ENCODE measurements at places on chromosomes 1 and 21.

DNA sequence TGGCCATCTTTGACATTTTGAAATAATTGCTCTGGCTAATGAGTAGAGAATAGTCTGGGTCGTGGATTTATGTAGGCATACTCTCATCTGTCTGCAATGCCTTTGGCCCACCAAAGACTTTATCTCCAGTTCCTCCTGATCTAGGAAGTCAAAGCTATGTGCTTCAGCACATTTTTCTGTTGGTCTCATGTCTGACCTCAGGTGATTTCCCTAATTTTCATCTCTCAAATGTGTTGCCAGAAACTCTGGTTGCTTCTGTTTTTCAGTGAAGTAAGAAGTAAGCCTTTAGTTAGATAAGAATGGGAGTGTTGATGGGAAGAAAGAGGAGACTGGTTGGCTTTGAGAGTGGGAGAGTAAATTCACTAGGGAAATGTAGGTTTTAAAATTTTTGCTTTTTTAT, 66.4 kb downstream of the GPR88 start:
- no peak for DNase-seq

GRCh38 chr1:150557813-150558212, 8.6 kb downstream of the ADAMTSL4 start:
- peak; percentile 29 for DNase-seq

- no peak for DNase-seq
Measured at GRCh38 chr1:207807326-207807689, 55.5 kb downstream of the CD46 start.

GRCh38 chr21:39799178-39799577, 54.2 kb downstream of the IGSF5 start:
- DNase-seq: no peak

GRCh38 chr1:32761253-32761877, 55.8 kb downstream of the YARS1 start:
- no peak for DNase-seq

GRCh38 chr1:30887485-30888315, 20.9 kb downstream of the SDC3 start:
- no peak for DNase-seq

DNA sequence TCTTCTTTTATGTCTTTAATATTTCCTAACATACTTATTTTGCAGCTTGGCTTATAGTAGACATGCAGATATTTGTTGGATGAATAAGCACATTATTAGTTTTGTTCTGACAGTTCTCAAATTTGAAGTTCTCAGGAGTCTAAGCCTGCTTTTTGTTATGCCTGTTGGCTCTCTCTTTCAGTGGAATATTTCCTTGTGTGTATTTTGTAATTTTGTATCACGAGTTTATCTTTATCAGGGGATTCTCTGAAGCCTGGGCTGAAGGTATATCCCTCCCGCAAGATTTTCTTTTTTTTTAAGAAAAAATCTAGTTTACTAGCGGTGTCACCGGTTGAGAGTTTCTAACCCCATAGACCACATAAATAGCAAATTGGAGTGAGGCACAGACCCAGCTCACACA, 105.9 kb downstream of the RGL1 start:
- DNase-seq: no peak

- no peak for DNase-seq
Measured at GRCh38 chr1:230113593-230114236, 46.7 kb downstream of the GALNT2 start.

DNA sequence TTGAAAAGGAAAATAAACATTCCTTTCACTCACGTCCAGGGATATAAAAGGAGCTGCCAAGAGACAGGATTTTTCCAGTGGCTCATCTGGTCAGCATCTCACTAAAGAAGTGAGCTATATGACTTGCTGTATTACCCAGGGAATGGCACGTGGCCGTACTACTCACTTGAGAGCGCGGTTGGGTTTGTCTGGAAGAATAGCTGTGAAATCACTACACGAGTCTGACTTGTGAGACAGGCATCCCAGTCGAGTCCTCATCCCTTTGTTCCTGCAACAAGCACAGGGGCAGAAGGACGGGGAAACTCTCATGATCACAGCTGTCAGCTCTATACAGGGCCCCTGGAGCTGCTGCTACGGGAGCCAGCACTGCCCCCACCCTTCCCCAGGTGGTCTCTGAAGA, 17.7 kb downstream of the RGS8 start:
- DNase-seq: no peak

DNA sequence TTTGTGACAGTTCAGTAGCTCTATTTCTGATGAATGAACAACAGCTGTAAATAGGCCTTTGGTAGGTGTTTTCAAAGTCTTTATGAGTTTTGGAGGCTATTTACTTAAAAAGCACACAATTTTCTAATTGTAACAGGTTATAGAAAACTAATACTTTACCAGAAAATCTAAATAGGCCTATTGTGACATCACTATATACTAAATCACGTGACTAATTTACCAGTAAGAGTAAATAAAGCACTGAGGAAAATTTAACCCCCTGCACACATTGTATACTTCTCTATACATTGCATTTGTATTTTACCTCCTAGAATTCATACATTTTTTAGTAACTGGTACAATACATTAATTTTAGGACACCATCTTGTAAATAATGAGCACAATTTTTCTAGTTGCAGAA, 15.0 kb downstream of the KRTAP26-1 start:
- no peak for DNase-seq

DNA sequence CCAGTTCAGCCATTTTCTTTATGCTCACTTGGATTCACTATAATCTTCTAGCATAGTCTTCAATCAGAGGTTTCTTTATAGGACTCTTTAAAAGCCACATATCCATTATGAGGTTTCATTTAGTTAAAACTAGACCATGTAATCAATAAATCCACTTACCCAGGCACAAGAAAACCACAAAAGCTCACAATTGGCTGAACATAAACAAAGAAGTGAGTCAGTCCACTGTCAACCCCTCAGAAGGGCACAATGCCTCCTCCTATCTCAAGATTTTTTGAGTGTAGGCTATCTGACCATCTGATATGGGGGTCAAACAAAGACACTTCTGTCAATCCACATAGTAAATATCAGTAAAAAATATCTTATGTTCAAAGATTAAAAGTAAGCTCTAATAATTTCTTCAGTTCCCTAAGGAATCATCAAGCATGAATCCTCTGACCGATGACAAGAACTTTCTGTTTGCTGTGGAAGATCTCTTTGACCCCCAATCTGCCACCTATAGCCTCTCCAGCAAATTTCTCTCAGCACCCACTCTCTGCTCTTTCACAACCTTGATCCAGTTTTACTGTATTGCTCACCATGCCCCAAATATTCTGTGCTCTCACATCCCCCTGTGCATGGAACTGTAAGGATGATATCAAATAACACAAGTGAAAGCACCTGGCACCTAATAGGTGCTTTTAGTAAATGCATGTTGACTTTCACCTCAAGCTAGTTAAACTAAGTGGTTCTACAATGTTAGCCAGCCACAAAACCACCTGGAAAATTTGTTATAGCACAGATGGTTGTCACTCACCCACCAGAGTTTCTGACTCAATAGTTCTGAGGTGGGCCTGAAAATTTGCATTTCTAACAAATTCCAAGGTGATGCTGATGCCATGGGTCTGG, 16.7 kb downstream of the RAB3B start:
- no peak for DNase-seq

GRCh38 chr1:54542962-54543539, 5.0 kb upstream of the ACOT11 start:
- no peak for DNase-seq

DNA sequence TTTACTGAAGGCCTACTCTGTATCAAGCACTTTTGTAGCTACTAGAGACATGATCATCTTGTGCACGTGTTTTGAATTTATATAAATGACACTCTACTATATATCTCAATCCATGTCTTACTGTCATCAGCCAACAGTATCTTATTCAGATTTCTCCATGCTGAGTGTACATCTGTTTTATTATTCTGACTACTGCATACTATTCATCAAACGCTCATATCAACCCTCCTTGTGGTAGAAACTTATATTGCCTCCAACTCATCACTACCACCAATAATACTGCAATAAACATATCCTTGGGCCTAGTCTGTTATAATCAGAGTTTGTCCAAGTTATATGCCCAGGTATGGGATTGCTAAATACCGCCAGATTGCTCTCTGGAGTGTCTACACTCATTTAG, 81.6 kb upstream of the IRF2BP2 start:
- no peak for DNase-seq

- DNase-seq: no peak
Measured at GRCh38 chr1:155946633-155947219, 5.3 kb downstream of the RXFP4 start.

- DNase-seq: peak; percentile 81
Measured at GRCh38 chr1:89523572-89524368, 859 bp upstream of the LRRC8B start.

- DNase-seq: no peak
Measured at GRCh38 chr1:36665478-36666080, 182.9 kb upstream of the CSF3R start.

GRCh38 chr1:119327450-119328155, 41.0 kb upstream of the HAO2 start:
- no peak for DNase-seq

GRCh38 chr1:116699605-116700004, 32.1 kb upstream of the IGSF3 start:
- DNase-seq: no peak

GRCh38 chr1:236516929-236517704, 6.7 kb upstream of the LGALS8 start:
- DNase-seq: no peak

- DNase-seq: no peak
Measured at GRCh38 chr1:3419415-3420204, 34.9 kb upstream of the ARHGEF16 start.

- no peak for DNase-seq
Measured at GRCh38 chr1:42385283-42385682, 4.7 kb downstream of the RIMKLA start.

- DNase-seq: no peak
Measured at GRCh38 chr21:25858325-25858724, 123.6 kb downstream of the GABPA start.

GRCh38 chr1:8004803-8005573, 21.1 kb downstream of the ERRFI1 start:
- DNase-seq: no peak

- no peak for DNase-seq
Measured at GRCh38 chr1:167332503-167332902, 111.8 kb downstream of the POU2F1 start.

DNA sequence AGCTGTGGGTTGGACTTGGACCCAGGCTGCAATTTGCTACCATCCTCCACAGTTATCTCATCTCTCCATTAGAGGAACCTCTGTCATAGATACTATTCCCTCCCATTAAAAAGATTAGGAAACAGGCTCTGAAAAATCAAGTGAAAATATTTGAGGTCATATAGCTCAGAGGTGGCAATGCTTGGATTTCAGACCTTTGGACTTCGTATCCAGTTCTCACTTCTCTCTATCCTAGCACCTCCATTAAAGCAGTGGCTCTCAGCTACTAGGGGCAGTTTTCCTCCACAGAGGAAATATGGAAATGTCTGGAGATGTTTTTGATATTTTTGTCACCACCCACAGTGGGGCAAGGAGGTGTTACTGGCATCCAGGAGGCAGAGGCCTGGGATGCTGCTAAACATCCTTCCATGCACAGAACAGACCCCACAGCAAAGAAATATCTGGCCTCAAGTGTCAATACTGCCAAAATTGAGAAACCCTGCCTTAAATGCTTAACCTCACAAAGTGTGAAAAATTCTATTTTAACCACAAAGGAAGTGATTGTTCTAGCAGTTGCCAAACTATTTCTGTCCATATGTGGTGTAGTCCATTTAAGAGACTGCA, 54.1 kb downstream of the C8A start:
- DNase-seq: no peak

DNA sequence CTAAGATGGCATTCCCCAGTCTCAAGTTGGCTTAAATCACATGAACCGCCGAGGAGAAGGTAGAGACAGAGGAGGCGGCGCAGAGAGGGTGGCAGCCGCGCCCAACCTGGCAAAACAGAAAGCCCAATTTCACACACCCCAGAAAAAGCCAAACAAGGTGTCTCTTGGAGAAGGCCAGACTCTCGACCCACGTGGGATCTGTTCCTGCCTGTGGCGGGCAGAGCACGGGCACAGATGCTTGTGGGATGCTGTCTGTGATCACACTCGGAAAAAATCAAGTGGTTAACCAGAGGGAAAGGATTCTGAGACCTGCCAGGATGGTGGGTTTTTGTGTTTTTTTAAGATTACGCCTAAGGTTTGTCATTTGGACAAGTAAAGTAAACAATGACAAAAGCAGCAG, 80.7 kb downstream of the MRPL37 start:
- no peak for DNase-seq

DNA sequence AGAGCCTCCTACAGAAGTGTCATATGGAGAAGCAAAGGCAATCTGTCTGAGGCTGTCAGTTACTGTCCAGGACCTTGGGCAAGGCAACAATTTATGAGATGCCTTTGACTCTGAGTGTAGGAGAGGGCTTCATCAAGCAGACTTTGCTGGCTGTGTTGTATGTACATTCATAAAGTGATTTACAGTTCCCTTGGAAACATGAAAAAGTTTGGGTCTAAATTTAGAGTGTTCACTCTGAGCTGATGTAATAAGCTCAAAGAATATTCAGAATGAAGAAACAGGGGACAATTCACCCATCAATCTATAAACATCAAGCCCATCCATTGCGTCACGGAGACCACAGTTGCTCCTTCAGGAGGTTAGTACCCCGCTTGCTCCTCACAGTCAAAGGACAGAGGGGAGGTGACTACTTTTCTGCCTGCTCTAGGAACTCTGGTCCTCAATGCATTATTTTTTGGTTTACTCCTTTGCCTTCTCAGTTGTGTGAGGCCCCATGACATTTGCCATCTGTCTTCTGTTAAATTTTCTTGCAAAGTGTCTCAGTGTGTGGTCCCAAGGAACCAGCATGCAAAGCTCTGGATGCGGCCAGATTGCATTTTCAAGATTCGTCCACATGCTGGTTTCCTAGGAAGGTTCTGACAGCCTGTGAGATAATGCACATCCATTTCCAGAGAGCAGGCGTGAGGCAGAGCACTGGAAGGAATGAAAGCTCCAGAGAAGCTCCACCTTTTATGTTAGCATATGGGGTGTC, 241.1 kb upstream of the KIAA0040 start:
- DNase-seq: no peak

DNA sequence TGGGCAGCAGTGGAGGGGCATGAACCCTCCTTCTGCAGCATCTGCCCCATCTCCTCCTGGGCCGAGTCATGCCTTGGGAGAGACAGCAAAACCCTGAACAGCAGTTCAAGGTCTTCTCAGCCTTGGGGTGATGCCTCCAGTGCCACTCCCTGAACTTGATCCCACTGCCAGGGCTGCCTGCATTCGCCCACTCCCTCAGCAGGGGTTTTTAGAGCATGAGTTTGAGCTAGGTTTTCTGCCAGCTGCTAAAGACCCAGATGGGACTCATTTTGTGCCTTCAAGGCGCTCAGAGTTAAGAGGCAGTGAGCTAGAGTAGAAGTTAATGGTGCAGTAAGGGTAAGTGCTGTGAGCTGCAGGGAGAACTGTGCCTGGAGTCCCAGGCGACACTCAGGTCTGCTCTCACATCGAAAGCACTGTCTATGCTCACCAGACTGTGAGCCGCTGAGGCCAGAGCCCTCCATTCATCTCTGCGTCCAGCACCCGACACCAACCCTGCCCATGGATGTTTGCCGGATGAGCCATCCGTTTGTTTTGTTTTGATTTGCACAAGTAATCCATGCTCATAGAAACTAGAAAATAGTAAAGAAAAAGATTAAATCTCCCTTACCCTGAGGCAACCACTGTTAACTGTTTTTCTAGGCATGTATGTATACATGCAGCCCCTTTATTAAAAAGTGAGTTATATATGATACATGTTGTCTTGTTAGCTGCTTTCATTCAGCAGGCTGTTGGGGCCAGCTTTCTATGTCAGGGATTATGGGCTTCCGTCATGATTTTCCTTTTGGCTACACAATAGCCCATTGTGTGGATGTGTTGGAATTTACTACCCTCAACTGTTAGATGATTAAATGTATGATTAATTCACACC, 67.8 kb downstream of the VPS26C start:
- no peak for DNase-seq

Data from D341Med (cell line).